ENCODE measurements at places on chromosomes 3 and 15.

GRCh38 chr3:76685858-76686257 is 354.0 kb upstream of the ROBO2 start:
- no peak for DNase-seq

- peak; percentile 21 for DNase-seq
These were observed 878 bp downstream of the SPPL2A start for GRCh38 chr15:50764461-50765194.

DNA sequence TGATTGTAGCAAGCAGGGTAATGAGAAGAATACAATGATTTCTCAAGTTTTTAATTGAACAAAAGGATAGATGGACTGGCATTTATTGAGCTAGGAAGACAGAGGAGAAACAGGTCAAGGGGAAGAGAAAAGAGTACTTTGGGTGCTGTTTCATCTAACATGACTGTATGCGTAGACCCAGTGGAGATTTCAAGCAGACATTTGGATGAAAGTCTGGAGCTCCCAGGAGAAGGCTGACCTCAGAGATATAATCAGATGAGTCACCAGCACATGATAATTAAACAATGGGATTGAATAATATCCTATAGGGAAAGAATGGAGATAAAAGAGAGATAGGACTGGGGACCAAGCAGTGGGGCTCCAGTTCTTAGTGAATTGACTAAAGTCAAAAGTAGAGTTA is 194.9 kb downstream of the ARRDC4 start:
- DNase-seq = no peak

DNA sequence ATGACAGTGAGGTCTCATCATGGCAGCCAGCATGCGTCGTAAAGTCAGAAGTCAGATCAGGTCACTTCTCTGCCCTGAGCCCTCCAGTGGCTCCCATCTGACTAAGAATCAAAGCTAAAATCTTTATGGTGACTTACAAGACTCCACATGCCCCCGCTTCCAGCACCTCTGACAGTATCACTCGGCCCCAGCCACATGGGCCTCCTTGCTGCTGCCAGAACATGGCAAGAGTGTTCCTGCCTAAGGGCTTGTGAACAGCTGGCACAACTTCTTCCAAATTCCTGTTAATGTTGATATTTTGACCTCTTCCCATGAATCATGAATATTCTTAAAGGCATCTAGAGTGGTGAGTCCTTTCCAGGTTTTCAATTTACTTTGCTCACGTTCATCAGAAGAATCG is 20.5 kb downstream of the POLR2M start:
- DNase-seq = no peak

DNA sequence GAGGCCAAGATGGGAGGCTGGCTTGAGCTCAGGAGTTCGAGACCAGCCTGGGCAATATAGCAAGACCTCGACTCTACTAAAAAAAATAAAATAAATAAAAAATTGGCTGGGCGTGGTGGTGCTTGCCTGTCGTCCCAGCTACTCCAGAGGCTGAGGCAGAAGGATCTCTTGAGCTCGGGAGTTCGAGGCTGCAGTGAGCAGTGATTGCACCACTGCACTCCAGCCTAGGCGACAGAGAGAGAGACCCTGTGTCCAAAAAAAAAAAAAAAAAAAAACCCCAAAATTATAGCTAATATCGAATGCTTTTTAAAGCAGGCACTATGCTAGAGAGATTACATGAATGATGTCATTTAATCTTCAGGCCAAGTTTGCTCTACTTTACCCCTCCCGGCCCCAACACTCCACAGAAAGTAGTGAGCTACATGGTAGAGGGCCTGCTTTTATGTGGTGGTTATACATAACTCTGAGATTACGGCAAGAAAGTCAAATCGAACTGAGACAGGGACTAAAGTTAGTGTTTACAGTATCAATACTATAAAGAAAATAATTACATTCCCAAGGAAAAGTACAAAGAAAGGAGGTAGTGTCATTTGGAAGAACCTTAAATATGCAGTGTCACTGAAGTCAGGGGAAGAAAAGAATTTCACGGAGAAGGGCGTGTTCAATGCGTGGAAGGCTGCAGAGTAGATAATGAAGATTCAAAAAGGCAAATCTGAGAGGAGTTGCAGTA is 1.1 kb downstream of the ADPGK start:
- no peak for DNase-seq

- no peak for DNase-seq
These were observed 31.4 kb upstream of the GABRB3 start for GRCh38 chr15:26804063-26804804.

DNA sequence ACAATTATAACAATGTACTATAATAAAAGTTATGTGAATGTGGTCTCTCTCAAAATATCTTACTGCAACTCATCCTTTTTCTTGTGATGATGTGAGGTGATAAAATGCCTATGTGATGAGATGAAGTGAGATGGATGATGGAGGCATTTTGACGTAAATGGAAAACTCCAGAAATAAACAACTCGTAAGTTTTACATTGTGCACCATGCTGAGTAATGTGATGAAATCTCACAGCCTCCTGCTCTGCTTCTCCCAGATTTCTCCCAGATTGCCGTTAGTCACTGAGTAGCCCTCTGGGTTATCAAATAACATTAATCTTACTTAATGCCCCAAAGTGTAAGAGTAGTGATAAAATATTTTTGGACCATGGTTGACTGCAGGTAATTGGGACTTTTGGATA is 64.8 kb upstream of the SLCO2A1 start:
- no peak for DNase-seq
